ENCODE measurements at places on chromosomes 3 and 15. TPM values are rescaled to one million over a fixed set of nuclear protein-coding genes. Genes with fewer than 3 reads are reported as not detected.

CNTN3 gene
- 1.2 TPM for total RNA-seq

CMTM7 gene
- total RNA-seq, result 2.9 TPM

COX5A gene
- total RNA-seq, result 1,257 TPM

TP63 gene
- total RNA-seq, result 0.14 TPM

MYZAP gene
- 934 TPM for total RNA-seq

TRPM1 gene
- not detected for total RNA-seq

GPR176 gene
- total RNA-seq, result 1.6 TPM

GUCA1C gene
- 5.8 TPM for total RNA-seq

COL6A5 gene
- not detected for total RNA-seq

GRCh38 chr3:128706086-128706615 lies 19.8 kb upstream of the RAB7A start:
- no peak for DNase-seq

DNA sequence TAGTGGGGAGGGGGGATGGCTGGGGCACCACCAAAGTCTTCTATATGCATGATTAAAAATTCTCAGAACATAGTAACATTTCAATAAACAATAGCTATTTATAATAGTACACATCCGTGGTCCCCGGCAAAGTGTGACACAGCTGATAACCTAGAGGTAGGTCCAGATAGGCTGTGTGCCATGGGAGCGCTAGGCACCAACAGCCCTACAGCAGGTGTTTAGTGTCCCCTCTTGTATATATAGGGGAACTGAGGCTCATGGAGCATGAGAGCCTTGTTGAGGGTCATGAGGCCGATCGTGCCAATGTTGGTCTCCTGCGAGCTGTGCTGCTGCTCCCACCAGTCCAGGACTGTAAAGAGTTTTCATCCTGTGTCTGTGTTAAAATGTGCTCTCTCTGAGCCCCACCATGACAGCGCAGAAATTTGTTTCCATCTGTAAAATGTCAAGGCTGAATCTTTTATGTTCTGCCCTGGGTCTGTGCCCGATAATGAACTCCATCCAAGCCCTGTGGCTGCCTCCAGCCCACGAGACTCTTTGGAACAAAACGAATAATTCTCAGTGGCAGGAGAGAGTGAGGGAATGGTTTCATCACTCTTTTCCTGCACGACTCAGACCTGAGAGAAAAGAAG lies 14.5 kb downstream of the TMEM158 start:
- no peak for DNase-seq

DNA sequence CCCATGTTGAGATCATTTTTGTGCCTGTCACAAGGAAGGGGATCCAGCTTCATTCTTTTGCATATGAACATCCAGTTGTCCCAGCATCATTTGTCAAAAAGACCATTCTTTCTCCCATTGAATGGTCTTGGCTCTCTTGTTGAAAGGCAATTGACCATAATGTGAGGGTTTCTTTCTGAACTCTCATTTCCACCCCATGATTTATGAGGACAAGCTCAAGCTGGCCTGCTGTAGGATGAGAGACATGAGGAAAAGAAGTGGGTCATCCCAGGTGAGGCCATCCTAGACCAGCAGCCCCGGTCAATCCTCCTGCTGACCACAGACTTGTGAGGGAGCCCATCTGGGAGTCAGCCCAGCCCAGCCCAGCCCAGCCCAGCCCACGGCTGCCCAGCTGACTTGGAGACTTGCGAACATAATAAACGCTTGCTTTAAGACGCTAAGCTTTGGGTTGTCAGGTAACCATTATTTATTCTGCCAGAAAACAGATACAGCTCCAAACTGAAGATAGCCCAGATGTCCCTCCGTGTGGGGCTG lies 69.0 kb downstream of the LINGO1 start:
- DNase-seq, result no peak

DNA sequence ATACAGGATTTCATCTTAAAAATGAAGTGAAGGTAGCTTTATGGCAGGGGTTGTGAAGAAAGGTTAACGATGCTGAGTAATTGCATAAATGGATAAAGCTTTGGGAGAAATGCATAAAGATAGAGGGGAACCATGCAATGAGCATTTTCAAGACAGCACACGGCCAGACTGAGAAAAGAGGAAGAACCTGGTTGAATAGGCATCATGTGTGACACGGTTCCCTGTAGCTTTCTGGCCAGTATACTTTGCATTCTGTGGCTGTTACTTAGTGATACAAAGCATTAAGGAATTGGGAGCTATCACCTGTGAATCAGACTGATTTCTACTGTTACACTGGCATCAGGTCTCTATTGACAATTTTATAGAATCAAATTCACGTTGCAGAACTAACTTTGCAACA lies 33.3 kb downstream of the NR2C2 start:
- no peak for DNase-seq

- peak; percentile 40 for DNase-seq
These were observed 404.6 kb upstream of the MCTP2 start for GRCh38 chr15:93826790-93827189.

DNA sequence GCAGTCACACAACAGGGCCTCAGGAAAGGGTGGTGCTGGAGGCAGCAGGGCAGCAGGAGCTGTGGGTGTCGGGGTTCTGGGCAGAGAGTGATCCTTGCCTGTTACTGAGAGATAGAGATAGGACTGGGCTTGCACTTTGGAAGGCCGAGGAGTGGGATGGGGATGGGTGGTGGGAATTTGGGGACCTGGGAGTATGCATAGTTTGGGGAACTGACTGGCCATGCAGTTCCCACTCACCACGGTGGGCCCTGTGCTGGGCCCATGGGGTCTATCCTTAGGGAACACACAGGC lies 192.5 kb upstream of the LINGO1 start:
- no peak for DNase-seq

DNA sequence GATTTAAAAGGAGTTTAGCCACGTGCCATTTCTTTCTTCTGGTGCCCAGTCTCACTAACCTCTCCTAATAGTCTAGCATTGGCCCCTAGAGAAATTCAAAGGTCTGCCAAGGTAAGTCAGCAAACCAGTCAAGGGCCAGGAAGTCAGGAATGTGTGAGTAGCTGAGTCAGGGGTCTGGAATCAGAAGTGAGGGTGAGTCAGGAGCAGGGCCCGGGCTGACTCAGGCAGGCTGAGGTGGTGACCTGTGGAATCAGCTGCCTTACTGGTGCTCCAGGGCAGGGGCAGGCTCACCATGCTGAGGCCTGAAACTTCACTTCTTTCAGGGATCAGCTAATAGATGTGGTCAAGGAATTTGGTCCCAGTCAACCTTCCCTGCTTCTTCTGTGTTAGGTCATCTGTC lies 105.8 kb upstream of the MYZAP start:
- DNase-seq, result no peak

GRCh38 chr15:90571063-90571541 lies 41.4 kb downstream of the CRTC3 start:
- peak; percentile 38 for DNase-seq

GRCh38 chr15:52326756-52327155 lies 31.2 kb upstream of the MYO5C start:
- no peak for DNase-seq

- no peak for DNase-seq
These were observed 63.1 kb downstream of the EDEM1 start for GRCh38 chr3:5250467-5251195.

DNA sequence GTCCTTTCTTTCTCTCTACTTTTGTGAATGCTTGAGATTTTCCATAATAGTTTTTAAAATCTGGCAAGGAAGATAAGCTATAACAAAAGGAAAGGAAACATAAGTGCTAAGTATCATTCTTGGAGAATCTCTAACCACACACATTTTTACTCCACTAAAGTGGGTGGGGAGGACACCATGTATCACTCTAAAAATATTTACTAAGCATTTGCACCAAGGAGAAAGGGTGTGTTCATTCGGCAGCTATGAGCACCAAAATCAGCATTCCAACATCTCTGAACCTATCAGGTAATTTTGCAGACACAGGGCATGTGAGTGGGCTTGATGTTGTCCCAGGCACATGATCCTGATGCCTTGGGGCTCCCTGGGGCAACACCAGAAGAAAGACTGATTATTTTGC lies 5.5 kb downstream of the B4GALT4 start:
- DNase-seq, result no peak

DNA sequence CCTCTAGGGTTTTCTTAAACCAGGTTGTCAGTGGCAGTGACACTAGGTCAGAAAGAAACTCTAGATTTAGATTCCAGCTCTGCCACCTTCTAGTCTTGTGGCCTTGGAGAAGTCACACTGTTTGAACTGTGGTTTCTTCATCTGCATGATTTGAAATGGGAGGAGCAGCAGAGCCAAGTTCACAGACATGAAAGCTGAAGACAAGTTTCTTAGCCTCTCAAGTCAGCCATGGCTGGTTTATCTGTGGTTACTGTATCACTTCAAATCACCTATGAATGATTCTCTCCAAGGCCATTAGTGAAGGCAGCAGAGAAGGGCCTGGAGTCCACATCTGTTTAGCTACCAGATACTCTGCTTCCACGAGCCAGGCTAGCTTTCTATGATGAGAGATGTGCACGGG lies 15.6 kb downstream of the CLEC3B start:
- no peak for DNase-seq

Data from left ventricle myocardium inferior (tissue), 1 donor.